NCI-H2171 treated with DMSO at 0.1 percent for 48 hours (cell line): ENCODE measurements at places on chromosomes 12 and 14.

DNA sequence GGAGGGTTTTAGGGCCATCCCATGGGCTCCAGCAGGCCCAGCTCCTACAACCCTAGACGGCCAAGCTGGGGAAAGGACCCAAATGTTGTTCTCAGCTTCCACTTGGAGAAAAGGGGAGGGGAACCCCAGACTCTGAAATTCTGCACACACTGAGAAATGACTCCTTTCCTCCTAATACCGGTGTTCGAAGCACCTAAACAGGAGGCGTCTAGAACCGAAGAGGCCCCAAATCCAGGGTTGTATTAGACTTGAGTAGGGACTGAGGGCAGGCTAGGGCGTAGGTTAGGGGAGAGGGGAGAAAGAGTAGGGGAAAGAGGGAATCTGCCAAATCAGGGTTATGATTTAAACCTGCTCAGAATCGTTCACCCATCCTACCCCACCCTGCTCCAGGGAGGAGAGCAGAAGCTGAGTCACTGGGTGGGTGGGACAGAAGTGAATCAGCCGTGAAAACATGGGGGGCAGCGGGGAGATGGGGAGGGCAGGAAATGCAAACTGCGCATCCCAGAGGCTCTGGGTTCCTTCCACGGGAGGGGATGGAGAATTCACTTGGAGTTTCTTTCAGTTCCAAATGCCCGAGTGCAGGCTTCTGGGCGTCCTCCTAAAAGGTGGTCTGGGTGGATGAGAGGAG is 1.0 kb downstream of the IGFBP6 start:
- DNase-seq: no peak

- no peak for DNase-seq
Observed at GRCh38 chr14:93974299-93974698, 2.1 kb downstream of the ASB2 start.

GRCh38 chr14:75439989-75440388 is 12.2 kb downstream of the JDP2 start:
- DNase-seq: no peak

DNA sequence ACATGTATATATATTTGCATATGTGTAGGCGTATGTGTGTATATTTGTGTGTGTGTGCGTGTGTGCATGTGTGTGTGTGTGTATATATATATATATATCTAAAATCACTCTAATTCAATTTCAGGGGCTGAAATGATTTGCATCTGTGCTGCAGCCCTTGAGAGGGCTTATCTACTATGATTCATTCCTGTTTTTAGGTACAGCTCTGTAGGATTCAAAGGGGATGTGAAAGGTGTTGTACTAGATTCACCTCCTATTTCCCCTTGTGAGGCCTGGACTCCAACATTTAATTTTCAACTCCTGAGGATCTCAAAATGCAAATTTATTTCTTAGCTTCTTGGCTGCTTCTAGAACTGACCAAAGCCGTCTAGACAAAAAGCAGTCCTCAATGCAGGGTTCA is 11.1 kb downstream of the ERP27 start:
- no peak for DNase-seq

- no peak for DNase-seq
Observed at GRCh38 chr14:53042480-53042879, 91.6 kb upstream of the FERMT2 start.

- no peak for DNase-seq
Observed at GRCh38 chr12:108066583-108067577, 62.2 kb upstream of the WSCD2 start.

DNA sequence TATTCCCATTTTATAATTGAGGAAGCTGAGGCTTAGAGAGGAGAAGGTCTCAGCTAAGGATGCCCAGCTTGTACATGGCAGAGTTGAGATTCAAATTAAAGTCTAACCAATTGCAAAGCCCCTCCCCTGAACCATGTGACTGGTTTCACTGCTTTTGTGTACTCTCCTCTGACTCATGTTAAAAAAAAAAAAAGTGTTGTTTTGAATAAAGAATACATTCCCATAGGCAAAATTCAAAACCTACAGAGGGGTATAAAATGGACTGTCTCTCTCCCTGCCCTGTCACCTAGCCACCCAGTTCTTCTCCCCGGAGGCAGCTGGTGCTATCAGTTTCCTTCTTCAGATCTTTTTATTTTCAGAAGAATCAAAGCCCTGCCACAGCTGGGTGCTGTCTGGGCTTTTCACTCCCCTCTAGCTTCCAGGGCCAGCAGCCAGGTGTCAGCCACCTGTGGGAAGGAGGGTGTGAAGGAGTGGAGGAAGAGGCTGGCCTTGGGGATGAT is 5.4 kb downstream of the PSMD9 start:
- peak; percentile 74 for DNase-seq

DNA sequence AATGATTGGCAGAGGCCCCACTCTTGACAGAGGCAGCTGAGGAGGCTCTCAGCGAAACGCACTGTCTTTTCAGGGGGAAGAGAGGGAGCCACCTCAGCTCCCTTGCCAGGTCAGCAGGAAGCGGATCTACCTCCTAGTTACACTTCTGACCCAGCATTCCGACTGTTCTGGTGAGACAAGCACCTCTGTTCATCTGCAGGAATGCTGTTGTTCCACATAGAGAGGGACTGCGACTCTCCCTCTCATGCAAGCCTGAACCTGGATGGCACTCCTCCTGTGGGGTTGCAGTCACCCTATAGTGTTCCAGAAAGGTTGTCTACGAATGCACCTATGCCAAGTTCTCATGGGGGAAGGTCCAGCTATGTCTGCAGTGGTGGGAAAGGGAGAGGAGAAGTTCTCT is 37.1 kb upstream of the AEBP2 start:
- no peak for DNase-seq

- no peak for DNase-seq
Observed at GRCh38 chr14:89117012-89117411, 292.6 kb downstream of the TTC8 start.

DNA sequence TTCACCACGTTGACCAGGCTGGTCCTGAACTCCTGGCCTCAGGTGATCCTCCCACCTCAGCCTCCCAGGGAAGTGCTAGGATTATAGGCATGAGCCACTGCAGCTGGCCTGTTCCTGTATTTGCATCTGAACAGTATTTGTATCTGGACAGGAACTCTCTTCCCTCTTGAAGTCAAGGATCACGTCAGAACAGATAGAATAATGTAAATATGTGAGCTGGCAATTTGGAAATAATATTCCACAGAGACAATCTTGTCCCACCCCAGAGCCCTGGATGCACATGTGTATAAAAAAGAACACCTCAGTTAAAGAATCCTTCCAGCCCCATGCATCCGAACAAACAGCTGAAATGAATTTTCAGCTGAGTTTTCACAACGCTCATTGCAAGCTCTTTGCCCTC is 118.3 kb downstream of the VEZT start:
- no peak for DNase-seq

DNA sequence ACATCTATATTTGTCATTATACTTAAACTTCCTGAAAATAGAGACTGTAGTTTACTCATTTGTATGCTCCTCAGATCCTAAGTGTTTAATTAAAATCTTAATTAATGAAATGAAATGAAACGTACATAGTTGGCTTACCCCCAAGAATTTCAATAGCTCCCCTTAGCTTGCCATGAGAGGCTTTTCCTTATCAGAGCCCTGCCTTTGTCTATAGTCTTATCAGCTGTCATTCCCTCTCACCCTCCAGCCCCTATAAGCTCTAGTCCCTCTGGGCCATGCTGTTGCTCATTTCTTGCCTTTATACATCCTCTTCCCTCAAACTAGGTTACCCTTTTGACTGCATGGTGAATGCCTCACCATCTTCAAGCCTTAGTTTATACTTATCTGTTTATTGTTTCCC is 1.1 kb upstream of the RTRAF start:
- no peak for DNase-seq

GRCh38 chr12:52197371-52198231 is 5.8 kb upstream of the KRT80 start:
- DNase-seq: no peak

GRCh38 chr12:47819896-47820630 is at the start of gene HDAC7:
HDAC7 (minus strand) TSS chr12:47819903; CDS start chr12:47819785, 118 bp downstream.
- DNase-seq: peak; percentile 75

DNA sequence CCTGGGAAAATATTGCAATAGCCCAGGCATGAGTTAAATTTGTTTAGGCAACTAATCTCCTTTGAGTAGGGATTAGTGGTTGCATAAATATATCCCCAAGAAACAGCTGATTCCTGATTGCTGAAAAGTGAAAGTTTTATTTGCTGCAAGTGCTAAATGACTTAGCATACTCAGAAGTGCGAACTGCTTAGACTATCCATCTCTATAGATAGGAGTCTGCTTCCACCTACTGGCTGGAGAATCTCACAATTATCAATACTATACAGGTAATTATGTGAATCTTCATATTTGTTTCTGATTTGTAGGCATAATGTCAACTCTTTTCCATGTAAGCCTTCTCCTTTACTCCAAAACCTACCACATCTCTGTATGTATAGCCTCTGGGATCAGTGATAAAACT is 12.0 kb upstream of the SLCO1B3 start:
- no peak for DNase-seq

DNA sequence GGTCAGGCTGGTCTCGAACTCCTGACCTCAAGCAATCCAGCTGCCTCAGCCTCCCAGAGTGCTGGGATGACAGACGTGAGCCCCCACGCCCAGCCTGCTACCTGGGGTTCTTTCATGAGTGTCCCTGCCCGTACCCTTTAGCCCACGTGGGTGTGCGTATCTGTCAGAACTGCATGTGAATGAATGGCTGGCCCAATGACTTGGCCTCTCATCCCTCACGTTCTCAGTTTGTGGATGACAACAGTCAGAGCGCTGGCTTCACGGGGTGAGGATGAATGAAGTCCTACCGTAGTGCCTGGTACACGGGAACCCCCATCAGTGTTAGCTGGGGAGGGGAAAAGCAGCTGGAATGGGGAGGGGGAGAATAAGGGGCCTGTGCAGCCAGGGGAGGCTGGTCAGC is 16.1 kb upstream of the ZDHHC22 start:
- DNase-seq: no peak

GRCh38 chr14:105120056-105120455 is 48.5 kb downstream of the JAG2 start:
- no peak for DNase-seq

- no peak for DNase-seq
Observed at GRCh38 chr12:112303004-112303403, 79.2 kb downstream of the HECTD4 start.

DNA sequence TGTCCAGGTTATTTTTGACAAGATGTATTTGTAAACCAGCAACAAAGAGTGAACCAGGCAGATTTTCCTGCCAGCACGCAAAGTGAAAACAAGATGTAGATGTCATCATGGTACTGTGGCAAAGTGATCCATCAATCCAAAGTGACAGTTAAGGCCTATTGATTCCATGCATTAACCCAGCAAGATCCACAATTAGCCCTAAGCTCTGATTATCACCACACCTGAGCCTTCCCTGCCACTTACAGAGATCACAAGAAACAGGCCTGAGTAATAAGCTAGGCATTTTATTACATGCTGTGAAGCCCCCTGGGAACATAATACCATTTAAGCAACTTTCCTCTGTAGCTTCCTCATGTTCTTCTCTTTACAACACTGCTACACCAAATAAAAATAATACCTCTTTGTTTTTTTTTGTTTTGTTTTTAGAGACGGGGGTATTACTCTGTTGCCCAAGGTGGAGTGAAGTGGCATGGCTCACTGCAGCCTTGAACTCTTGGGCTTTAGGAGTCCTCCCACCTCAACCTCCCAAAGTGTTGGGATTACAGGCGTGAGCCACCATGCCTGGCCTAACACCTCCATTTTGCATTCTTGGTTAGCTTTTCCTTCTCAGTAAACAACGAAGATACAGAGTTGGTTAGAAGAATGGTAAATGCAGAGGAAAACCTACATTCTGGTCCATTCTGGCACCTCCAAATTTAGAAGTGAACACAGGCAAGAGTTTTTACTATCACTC is 85.5 kb downstream of the STON2 start:
- DNase-seq: peak; percentile 82

DNA sequence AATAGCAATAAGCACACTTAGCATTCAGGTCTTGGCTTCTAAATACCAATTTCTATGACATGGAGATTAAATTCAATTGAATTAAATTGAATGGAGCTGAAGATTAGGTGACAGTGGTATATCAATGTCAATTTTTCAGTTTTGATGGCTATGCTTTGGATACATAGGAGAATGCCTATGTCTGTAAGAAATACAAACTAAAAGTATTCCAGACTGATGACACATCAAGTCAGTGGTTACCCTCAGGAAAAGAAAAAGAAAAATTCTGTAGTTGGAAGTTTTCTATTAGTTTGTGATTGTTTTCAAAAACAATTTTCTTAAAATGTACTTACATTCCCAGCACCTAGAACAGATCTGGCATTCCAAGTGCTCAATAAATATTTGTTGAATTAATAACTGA is 4.9 kb upstream of the DCAF4 start:
- DNase-seq: no peak

GRCh38 chr12:116331876-116332275 is 54.4 kb upstream of the MED13L start:
- no peak for DNase-seq

GRCh38 chr12:5459051-5459782 is 27.3 kb downstream of the NTF3 start:
- no peak for DNase-seq

- DNase-seq: no peak
Observed at GRCh38 chr14:58762629-58763028, 124.9 kb downstream of the DACT1 start.

- DNase-seq: peak; percentile 15
Observed at GRCh38 chr14:50139192-50139591, 22.8 kb upstream of the VCPKMT start.

GRCh38 chr12:49043856-49044258 is 16.7 kb downstream of the KMT2D start:
- DNase-seq: peak; percentile 47

DNA sequence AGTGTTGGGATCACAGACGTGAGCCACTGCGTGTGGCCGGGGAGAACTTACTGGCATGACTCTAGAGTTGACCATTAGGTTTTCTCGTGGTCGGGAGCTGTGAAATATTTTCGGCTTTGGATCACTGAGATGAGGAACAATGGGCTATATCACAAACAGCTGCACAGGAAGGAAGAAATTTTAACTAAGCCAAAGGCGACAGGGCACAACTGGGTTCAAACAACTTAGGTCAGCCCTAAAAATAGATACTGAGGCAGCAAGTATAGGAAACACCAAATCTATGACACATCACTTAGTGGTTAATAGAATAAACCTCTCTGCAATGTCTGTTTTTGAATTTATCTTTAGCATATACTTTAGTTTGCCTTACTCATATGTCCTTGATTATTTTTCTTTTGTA is 162.9 kb downstream of the LRIG3 start:
- DNase-seq: no peak
